HEK293T (cell line): ENCODE measurements at places on chromosomes 6 and 20.

GRCh38 chr6:143323729-143324470 is 126.6 kb downstream of the ADAT2 start:
- DNase-seq: no peak

DNA sequence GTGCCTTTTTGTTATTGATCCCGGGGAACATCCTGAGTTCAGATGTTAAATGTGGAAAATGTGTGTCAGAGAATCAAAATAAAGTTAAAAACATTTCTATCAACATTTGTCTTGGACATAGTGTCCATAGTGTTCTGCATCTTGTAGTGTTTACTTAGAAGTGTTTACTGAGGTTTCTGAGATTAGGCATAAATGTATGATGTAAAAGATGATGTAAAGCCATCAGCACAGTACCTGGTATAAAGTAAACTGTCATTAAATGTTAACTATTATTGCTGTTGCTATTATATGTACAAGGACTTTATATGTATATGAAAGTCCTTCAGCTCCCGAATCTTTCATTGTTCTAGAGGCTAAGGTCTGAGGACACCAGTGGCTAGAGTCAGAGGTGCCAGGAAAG is 28.2 kb upstream of the VEGFA start:
- no peak for DNase-seq

- no peak for DNase-seq
Measured at GRCh38 chr20:50520222-50520880, 10.2 kb downstream of the PTPN1 start.

DNA sequence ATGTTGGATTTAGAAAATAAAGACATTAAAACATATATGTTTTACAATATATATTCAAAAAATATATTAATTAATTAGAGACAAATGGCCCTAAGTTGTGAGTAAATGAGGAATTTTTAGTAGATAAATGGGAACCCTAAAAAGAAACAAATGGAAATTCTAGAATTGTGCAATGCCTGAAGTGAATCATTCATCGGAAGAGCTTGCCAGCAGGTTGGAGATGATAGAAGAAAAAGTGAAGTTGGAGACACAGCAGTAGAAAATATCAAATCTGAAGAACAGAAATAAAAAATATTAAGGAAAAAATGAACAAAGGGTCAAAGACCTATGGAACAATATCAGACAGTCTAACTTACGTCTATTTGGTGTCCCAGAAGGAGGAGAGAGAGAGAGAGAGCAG is 109.4 kb upstream of the NEDD9 start:
- DNase-seq: no peak

GRCh38 chr6:3196770-3197169 is 30.7 kb downstream of the TUBB2B start:
- DNase-seq: no peak

DNA sequence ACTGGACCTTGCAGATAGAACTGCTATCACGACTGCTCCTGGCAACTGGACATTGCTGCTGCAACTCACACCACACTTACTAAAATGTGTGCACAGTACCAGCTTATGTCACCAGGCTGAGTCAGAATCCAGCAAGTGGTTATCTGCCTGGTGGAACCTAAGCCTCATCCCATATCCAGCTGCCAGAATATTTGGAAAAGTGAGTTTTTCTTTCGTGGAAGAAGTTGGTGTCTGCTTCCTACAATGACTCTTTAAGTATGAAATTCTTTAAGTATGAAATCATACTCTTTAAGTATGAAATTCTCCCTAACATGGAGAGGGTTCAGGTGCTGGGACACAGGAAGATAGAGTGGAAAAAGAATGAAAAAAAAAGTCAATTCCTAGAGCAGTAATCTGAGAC is 16.4 kb upstream of the POLR1H start:
- no peak for DNase-seq

GRCh38 chr20:54208548-54209176 is 775 bp downstream of the PFDN4 start:
- peak; percentile 14 for DNase-seq

DNA sequence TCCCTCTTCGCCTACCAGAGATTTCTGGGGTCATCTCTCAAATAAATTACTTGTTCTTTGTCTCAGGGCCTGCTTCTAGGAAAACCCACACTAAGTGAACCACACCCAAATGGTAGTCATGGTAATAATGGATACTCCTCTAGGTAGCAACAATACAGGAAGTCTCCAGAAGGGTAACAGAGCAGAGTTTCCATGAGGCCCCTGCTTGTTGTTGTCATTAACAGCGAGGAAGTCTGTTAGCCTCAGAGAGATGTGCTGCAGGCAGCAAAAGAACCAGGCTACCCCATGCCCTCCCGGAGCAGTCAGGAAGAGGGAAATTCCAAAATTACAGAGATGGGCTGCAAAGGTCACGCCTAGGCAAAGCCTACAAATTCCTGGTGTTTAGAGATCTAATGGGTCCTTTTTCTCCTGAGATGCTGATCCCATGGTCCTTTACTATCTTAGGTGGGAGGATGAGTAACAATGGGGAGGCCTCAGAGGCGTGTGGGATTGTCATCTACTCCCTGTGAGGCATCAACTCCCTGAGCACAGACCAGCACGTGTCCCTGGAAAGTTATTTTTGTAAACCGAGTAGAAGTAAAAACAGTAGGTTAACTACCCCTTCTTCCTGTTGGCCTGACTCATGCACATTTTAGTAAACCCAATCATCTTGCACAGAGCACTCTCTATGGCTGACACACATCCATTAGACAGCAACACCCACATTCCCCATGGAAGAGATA is 10.1 kb downstream of the ISM1 start:
- DNase-seq: no peak

DNA sequence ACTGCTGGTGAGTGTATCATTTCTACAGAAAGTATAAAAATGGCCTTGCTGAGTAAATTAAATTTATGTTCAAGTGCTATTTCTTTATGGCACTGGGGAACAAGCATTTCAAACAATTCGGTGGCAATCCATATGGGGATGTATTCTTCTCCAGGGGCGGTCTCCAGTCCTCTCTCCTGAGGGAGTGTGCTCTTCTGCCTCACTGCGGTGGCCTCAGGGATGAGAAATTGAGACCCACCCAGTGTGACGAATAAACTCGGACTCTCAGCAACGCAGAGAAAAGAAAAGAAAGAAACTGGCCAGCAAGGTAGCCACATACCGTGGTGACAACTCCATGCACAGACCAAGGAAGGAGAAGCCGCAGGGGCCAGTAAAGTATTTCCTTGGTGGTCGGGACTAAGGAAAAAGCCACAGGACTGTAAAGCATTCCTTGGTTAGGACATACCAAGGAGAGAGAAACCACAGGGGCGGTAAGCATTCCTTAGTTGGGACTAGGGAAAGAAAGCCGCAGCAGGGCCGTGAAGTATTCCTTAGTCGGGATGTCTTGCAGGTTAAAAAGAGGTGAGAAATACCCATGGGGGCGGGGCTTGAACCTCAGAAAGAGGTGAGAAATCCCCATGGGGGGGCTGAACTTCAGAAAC is 13.6 kb upstream of the GOPC start:
- no peak for DNase-seq

DNA sequence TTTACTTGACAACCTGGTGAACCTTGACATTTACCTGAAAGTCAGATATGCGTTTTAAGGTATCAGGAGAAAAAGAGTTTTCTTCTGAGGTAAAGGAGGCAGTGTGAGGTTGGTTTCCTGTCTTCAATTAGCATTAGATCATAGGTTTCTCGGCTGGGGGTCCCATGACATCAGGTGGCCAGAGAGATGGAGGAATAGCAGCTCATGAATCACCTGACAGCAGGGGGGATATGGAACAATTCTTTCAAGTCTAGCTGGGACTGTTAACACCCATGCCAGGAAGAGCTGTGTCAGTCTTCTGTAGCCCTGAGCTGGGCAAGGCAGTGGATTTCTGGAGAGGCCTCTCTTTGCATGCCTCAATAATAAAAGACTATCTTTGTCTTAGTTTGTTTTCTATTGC is 108.0 kb upstream of the TMEM170B start:
- DNase-seq: peak; percentile 48

DNA sequence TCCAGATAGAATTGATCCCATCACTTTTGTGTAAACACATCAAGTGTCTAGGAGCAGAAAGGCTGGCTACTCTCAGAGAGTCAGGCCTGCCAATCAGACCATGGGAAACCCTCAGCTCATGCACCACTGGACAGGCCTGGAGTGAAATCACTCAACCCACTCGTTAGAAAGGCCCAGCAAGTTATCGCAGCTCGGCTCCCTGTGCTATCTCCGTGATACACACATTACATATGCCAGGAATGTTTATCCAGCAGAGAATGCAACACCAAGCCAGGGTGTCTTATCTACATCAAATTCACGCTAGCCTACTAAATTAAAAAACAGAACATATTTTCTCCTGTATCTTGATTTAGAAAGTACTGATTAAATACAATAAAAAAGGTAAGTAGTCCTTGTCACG is 232.4 kb upstream of the FOXQ1 start:
- DNase-seq: no peak

GRCh38 chr6:111994791-111995190 is 59.1 kb upstream of the CCN6 start:
- DNase-seq: no peak

DNA sequence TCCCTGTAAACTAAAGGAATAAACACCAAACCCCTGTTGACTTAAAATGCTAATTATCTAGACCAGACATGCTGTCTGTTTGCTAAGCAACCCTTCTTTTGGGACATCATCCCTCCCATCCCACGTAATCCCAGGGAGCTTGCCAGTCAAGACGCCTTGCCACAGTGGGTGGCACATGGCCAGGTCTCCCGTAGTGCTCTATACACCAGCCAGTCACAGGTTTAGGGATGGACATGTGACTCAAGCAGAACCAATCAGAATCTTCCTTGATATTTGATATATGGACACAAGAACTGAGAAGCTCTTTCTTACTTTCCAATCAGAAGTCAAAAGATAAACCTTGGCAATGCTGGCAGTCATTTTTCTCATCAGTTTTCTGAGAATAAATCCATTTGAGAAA is 60.0 kb downstream of the CNKSR3 start:
- DNase-seq: no peak

- no peak for DNase-seq
Measured at GRCh38 chr20:21920211-21920610, 214.7 kb downstream of the PAX1 start.

GRCh38 chr20:48736231-48736630 is 91.6 kb downstream of the PREX1 start:
- DNase-seq: no peak

DNA sequence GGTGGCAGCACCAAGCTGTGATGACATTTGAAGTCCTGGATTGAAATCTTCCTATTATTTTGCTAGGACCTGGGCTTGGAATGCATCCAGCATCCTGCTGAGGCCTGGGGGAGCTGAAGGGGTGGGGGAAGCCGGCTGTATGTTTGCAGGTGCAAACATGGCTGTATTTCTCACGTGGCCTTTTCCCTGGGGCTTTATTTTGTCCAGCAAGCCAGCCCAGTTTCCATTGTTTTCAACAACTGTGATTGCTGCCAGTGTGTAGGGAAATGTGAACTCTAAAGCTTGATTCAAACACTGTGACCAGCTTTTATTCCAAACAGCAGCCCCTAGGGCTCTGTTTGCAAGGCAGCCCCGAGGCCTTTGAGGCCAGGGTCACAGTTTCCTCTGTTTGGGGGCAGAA is 683.0 kb downstream of the DHX35 start:
- no peak for DNase-seq

DNA sequence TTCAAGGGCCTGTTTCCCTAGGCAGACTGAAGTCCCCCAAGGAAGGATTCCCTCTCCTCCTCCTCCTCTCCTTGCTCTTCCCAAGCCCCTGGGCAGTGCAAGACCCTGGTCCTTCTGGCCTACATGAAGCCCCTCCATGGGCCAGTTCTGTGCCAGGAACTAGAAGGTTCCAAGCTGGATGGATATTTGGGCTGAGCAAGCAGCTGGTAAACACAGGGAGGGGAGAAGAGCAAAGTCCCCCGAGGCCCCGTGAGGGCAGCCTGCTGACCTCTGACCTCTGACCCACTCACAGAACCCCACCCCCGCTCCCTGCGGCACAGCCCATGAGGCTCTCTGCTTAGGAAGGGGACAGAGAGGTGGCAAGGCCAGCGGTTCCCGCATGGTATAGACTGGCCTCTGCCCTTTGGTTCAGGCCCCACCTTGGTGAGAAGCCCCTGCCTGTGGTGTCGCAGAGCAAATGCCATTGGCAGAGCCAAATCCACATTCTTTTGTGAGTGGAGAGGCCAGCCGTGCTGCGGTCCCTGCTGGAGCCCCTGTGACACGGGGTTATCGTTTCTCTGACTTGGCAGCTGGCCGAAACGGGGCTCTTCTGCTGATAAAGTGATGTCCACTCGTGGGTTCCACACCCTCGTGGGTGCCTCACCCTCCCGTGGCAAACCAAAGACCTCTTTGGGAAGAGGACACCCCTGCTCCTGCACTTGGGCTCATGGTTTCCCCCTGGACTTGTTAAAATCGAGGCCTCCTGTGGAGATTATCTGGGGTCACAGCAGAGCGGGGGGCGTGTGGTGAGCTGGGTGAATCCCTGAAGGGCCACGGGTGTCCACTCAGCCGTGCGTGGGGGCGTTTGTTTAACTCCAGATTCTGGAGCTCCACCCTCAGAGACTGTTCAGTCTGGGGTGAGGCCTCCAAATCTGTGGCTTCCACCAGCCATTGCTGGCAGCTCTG is 2.1 kb upstream of the CHRNA4 start:
- DNase-seq: no peak

DNA sequence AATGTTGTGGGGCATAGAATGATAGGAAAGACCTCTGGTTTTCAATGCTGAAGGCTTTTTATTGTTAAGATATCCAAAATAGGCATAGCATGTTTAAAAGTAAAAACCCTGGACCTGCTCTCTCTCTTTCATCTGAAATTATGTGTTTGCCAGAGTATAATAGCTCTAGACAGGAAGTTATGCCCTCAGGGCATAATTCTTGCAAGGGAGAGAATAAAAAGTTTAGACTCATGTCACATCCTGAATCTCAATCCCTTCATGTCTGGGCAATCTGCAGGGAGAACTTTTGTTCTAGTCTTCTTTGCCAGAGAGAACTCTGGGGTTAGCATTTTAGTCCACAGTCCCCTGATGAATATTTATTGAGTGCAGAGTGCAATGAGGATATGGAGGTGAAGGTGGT is 297.3 kb upstream of the FLRT3 start:
- no peak for DNase-seq

DNA sequence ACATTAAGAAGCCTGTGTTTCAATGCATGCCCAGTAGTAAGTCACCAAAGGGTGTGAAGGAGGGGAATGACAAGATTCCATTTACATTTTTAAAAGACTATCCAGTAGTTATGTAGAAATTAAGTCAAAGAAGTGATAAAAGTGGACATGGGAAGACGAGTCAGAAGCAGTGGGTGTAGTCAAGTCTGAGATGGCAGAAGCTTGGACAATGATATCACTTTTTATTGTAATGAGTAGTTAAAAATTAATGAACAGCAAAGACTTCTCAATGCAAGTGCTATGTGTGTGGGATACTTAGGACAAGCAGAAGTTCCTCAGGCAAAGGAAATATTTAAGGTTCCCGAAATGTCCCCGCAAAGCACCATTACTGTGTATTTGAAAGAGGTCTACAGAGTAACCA is 156.0 kb downstream of the DST start:
- no peak for DNase-seq

- DNase-seq: no peak
Measured at GRCh38 chr6:138397128-138398122, 6.6 kb upstream of the HEBP2 start.

GRCh38 chr6:146851837-146852236 is 253.1 kb downstream of the ADGB start:
- DNase-seq: no peak
